ENCODE measurements at places on chromosomes 7 and 10.

- no peak for DNase-seq
Measured at GRCh38 chr7:125055376-125055775, 125.8 kb upstream of the POT1 start.

DNA sequence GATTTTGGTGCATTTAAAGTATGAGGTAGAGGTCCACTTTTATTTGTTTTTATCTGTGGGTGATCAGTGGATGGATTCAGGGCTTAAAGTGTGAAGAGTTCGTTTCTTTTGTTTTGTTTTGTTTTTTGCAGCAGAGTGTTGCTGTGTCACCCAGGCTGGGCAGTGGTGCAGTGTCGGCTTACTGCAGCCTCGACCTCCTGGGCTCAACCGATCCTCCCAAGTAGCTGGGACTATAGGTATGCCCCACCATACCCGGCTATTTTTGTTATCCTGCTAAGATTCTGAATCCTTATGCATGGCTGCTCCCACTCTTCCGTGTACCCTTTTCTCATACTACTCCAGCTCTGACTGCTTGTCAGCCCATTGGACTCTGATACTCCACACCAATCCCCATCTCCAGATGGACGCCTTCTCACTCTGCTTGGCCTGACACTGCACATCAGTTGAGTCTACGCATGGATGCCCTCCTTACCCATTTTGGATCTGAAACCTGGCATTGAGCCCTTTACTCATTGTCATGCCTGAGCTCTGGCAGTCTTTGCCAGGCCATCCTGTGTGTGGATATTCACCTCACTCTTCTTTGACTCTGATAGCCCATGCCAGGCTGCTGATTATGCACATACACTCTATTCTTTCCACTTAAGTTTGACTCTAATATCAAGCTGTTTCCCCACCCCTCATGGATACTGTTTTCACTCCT, 119.5 kb downstream of the CCSER2 start:
- DNase-seq: no peak

- DNase-seq: no peak
Measured at GRCh38 chr7:73895626-73896025, 34.7 kb downstream of the TMEM270 start.

GRCh38 chr7:130721486-130722277, 12.3 kb downstream of the KLF14 start:
- DNase-seq: peak; percentile 57

GRCh38 chr7:154598396-154598795, 404.5 kb downstream of the PAXIP1 start:
- no peak for DNase-seq

- DNase-seq: no peak
Measured at GRCh38 chr10:59805014-59805413, 51.8 kb upstream of the MRLN start.

DNA sequence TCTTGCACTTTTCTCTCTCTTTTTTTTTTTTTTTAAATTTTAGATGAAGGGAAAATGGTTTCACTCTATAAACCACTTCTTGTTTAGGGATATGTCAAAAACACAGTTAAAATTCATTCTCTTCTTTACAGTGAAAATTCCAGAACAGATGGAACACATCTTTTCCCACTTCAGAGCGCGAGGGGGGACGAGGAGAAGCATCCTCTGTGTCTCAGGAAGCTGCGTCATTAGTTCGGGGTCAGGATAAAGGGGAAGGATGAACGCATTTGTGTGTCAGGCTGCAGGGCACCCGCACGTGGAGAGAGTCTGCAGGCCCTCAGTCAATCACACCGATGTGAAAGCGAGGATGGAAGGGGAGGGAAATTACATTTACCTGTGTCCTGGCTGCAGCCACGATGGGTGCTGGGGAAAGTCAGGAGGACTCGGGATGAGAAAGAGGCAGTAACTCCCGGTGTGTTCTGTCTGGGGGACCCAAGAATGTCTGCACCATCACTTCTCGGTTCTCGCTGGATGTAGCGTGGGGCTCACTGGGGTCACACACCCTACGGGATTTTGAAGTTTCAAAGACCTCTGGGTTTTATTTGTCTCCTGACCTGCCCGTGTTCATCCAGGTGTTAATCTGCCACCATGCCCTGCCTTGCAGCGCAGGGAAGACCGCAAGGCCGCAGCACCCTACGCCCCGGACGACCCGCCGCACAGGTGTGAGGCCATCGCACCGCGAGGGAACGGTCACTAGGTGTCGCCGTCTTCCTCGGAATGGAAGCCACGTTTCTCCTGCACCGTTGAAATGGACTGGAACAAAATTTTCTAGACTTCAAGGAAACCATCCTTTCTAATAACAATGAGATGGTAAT, 66.7 kb upstream of the PITRM1 start:
- peak; percentile 76 for DNase-seq

DNA sequence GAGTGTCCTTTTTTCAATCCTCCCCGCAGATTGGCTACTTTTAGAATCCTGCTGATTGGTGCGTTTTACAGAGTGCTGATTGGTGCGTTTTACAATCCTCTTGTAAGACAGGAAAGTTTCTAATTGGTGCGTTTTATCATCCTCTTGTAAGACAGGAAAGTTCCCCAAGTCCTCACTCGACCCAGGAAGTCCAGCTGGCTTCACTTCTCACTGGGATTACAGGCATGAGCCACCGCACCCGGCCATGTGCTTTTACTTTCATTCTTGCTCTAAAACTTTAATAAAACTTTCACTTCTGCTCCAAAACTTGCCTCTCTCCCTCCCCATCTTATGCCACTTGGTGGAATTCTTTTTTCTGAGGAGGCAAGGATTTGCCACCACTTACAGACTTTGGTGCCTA, 17.0 kb upstream of the WAPL start:
- DNase-seq: no peak

DNA sequence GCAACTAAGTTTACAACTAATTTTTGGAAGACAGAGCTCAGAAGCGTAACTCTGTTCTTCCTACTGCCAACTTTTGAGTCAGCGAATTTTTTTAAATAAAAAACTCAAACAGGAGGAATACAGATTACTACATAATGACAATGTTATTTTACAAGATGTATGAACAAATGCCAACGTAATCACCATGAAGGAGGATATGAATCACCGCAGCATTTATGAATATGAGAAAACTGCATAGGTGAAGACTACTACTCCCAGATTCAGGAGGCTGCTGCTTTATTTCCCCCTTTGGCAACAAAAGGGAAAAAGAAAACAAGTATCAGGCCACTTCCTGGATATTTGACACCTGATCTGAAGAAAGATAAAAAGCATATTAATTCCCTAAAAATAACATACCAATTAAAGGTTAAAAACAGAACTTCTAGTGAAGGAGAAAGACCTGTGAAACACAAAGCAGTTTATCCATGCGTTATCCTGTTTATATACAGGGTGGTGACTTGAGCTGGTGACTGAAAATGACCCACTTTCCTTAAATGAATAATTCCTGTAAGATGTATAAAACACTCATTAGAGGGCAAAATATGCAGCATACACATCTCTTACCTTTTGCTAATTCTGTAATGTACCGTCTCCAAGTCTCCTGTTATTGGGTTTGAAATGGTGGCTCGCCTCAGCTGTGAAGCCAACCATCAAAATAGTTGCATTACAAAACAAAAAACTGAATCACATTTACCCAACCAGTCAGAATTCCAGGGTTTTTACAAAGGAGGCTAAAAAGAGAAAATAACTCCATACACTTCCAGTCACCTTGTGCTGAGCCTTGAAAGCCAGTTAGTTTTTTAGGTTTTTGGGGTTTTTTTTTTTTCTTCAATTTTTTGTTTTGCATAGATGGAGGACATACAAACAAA, 52.0 kb downstream of the P4HA1 start:
- DNase-seq: no peak

GRCh38 chr7:82294382-82294784, 149.2 kb downstream of the CACNA2D1 start:
- DNase-seq: no peak

GRCh38 chr10:113450046-113450804, 102.6 kb upstream of the HABP2 start:
- no peak for DNase-seq

- no peak for DNase-seq
Measured at GRCh38 chr7:36613031-36613614, 111.2 kb downstream of the AOAH start.

- DNase-seq: no peak
Measured at GRCh38 chr10:96842896-96843723, 11.0 kb downstream of the LCOR start.

GRCh38 chr7:146656988-146657387, 540.4 kb downstream of the CNTNAP2 start:
- no peak for DNase-seq

DNA sequence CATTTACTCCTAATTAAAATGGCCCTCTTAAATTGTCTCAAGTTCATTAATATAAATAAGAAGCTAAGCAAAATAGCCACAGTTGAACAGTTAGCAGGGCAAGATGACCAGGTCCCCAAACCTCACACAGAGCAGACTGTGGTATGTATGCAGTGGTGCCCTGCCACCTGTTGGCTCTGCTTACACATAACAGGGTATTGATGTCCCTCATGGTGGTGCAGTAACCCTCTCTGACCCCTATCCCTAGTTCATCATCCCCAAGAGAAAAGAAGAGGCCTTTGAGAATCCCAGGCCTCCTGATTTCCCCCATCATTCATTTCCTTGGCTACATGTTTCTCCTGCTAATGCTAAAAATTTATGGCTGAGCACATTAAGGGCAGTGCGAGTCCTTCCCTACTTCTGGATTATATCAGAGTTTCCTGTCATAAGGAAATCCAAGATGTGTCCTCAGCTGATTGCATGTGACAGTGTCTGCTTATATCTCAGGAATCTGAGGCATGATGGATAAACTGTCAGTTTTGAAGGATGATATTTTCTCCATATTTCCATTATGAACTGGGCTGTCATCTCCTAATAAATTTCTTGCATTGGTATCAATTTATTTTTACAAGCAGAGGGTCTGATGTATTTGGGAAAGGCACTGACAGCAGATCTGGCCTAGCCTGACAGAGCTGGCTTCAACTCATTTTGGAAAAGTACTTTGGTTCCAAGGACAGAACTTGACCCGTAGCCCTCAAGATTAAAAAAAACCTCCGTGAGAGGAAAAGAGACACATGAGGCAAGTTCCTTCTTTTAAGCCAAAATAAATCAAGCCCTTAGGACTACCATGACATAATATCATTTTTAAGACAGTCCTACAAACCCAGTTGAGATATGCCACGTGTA, 880.6 kb downstream of the LRMDA start:
- peak; percentile 72 for DNase-seq

DNA sequence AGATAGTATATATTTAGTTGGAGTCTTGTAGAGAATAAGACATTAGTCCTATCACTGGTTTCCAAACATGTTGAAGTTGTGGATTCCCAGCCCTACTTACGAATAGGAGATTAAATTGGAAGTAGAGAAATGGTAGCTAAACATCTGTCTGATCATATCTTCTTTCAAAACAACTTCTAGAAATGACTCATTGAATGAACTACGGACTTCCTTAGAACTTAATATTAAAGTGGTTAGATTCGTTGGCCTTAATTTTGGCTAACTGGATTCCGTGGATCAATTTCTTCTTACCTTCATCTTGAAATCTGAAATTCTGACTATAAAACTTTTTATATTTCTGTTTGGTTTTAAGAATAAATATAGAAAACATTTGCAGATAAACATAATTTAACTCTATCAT, 3.4 kb downstream of the PHF14 start:
- DNase-seq: no peak

DNA sequence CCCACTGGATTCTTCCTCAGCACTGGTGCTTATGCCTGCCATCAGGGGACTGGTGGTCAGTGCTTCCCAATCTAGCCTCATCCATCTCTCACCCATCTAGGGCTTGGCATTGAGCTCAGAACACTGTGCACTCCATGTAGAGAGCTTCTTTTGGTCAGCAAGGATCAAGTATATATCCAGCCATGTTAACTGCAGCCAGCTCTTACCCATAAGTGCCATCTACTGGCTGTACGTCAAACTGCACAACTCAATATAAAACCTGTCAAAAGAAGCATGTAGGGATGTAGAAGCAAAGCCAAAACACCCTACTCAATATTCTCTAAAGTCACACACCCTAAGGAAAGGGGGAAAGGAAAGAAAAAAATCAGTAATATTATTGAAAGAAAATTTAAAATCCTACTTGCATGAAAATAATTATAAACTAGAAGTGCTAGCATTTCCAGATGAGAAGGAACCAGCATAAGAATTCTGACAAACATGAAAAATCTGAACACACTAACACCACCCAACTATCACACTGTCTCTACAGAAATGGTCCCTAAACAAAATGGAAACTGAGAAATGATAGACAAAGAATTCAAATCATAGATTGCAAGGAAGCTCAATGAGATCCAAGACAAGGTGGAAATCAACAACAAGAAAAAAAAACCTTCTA, 531.1 kb upstream of the STEAP1 start:
- no peak for DNase-seq

GRCh38 chr7:105712877-105713276, 131.6 kb upstream of the EFCAB10 start:
- DNase-seq: no peak

DNA sequence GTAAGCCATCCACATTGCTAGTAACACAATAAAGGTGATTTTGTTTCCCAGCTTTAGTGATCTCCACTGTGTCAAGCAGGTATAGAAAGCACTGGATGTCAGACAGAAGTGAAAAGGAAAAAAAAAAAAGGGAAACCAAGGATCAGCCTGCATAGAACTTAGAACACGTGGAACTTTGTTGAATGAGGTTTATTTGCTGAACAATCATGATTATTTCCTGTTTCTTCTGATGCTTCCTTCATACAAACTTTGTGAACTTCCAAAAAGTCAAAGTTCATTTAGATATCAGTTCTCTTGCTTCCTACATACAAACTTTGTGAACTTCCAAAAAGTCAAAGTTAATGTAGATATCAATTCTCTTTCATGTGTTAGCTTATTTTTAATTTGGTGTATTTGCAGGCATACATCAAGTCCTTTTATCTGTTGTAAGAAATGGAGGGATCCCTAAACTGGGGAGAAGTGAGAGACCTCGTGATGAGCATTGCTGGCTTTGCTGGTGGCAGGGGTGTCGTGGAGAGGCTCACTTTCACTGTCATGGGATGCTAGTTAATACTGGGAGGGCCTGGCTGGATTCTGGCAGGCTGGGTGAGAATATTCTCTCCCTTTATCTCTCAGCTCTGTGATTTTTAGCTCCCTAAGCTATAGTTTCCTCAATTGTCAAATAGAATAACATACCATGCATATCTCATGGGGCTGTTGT, 298.4 kb downstream of the INHBA start:
- no peak for DNase-seq

- DNase-seq: no peak
Measured at GRCh38 chr7:49613759-49614158, 159.7 kb upstream of the VWC2 start.

GRCh38 chr7:111975346-111975745, 230.9 kb downstream of the DOCK4 start:
- no peak for DNase-seq

DNA sequence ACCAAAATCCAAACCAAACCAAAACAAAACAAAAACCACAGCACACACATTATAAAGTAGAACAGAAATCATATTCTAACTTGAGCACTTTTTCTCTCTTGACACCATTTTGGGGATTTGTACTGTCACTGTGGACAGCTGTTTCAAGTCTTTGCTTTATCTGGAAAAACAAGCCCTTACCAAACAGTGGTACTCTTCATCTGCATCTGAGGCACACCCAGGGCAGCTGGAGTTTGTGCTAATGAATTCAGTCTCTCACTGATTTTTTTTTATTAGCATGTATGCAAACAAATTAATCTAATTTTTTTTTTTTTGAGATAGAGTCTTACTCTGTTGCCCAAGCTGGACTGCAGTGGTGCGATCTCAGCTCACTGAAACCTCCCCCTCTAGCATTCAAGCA, 171.4 kb downstream of the RAPGEF5 start:
- no peak for DNase-seq

Measured in tibial artery (tissue), 4 donors.